AG09309 (cell line): ENCODE measurements at places on chromosomes 12 and 14.

DNA sequence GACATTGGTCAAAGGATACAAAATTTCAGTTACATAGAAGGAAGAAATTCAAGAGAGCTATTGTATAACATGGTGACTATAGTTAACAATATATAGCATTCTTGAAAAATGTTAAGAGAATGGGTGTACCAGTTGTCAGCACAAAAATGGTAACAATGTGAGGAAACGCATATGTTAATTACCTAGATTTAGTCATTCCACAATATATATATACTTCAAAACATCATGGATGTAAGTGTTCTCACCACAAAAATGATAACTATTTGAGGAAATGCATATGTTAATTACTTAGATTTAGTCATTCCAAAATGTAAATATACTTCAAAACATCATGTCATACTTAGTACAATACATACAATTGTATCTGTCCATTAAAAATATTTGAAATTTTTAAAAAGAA is 540.4 kb upstream of the MGAT4C start:
- DNase-seq = no peak

DNA sequence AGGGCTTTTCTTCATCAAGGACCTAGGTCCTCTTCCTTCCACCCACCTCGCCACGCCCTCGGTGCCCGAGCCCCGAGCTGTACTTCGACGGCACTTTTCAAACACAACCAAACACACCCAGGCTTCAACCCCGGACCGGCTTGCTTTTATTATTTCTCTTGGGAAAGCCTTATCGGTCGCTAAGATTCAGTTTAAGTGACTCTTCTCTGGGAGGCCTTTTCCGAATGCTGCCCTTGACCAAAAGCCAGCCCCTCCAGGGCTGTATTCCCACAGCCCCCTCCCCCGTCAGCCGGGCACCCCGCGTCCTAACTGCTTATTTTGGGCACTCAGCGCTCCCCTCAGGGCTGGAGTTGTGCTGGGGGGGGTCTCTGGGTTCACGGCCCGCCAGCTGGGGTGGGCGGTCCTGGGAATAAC is 644 bp upstream of the PPP4R4 start:
- no peak for DNase-seq

- no peak for DNase-seq
These were observed 341.9 kb downstream of the C12orf75 start for GRCh38 chr12:105672121-105672975.

GRCh38 chr12:42683933-42684801 is 94.6 kb upstream of the PRICKLE1 start:
- no peak for DNase-seq

DNA sequence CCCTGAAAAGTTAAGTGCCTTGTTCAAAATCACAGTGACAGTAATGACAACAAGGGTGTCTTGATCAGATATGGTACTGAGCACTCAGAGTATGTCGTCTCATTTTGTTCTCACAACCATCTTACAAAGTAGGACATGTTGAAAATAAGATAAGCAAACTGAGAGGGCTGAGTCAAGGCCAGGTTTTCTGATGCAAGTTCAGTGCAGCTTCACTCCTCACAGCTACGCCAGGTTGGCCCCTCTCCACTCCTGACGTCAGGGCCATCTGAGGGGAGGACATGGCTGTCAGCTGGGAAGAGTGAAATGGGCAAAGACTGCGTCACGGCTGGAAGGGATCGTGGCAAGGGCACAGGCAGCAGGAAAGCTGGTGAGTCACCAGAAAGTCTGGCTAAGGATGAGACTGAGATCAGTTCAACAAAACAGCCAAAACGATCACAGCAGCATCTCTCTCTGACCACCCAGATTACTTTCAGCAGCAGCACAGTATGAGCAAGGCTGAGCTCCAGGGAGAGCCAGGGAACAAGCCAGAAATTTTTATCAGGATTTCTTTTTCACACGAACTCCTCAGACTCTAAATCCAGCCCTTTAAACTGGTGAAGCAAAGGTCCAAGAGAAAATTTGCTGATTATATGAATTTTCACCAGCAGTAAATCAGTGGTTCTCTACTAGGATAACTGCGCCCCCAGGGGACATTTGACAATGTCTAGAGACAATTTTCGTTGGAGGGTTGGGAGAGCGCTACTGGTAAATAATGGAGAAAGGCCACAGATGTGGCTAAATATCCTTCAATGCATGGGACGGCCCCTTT is 297.9 kb upstream of the AMIGO2 start:
- peak; percentile 98 for DNase-seq

- peak; percentile 38 for DNase-seq
These were observed 7.6 kb upstream of the AEBP2 start for GRCh38 chr12:19431407-19432308.

DNA sequence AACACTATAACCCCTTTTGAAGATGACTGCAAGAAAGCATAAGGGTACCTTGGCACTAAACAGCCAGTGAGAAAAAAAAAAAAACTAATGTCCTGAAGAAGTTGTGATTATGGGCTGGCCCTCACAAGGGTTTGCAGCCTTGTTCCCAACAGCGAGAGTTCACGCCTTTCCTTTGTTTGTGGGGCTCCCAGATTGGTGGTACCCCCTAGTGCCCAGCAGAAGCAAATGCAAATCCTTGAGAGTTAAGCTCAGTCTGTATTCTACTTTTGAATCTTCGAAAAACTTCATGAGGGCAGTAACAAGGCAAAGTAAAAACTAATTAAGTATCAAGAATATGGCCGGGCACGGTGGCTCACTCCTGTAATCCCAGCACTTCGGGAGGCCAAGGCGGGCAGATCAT is 238.9 kb upstream of the LMO3 start:
- no peak for DNase-seq

DNA sequence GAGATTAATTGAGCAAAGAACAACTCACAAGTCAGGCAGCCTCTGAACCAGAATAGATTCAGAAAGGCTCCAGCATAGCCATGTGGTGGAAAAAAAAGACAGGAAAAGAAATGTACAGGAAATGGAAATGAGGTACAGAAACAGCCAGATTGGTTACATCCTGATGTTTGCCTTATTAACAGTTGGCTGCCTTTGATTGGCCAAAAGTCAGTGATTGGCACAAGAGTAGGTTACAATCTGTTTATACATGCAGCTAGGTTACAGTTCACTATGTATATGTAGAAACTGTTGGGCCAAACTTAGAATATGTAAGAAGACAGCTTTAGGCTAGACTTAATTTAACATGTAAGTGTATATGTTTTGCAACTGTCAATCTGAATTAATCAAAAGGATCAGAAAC is 118.9 kb downstream of the UNC79 start:
- no peak for DNase-seq

DNA sequence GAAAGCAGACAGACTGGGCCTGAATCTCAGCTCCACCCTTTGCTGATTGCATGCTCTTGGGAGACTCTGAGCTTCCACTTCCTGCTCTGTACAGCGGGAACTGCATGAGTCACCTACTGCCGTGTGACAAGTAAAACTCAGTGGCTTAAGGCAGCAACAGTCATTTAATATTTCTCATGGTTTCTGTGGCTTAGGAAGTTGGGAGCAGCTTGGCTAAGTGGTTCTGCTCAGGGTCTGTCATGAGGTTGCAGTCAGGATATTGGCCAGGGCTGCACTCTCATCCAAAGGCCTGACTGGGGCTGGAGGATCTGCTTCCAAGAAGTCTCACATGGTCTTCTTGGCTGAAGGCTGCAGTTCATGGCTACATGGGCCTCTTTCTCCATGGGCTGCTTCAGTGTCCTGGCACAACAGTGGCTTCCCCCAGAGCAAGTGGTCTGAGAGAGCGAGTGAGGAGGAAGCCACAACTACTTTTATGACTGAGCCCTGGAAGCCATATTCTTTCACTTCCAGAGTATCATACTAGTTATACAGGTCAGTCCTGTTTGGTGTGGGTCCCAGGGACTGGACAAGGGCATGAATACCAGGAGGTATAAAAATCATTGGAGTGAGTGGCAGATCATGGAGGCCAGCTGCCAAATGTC is 49.7 kb downstream of the FAM222A start:
- DNase-seq = no peak
